NCI-H2029 treated with DMSO at 0.1 percent for 48 hours (cell line): ENCODE measurements at places on chromosomes 11 and 22.

- peak; percentile 75 for DNase-seq
Observed at GRCh38 chr11:87290304-87290922, 252.7 kb downstream of the TMEM135 start.

GRCh38 chr22:42281284-42281683 lies 10.8 kb upstream of the TCF20 start:
- DNase-seq = no peak

GRCh38 chr22:44438481-44439131 lies 59.4 kb downstream of the RTL6 start:
- no peak for DNase-seq

DNA sequence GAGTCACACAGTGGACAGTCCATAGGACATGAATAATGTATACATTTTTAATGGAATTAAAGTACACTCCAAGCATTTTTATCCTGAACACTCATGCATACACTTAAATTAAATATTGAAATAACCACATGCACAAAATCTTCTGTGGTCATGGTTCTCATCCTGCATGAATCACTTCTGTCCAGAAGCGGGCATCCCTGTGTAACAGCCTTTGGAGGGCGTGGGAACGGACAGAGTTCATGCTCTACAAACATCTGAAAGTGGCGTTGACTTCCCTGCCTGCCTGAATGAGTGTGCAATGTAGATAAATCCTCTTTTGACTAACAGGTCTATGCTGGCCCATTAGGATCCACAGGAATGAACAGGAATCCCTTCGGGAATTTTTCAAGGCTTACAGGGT lies 780.2 kb downstream of the BRD1 start:
- DNase-seq = no peak

GRCh38 chr11:22792497-22792896 lies 37.1 kb downstream of the SVIP start:
- DNase-seq = no peak

DNA sequence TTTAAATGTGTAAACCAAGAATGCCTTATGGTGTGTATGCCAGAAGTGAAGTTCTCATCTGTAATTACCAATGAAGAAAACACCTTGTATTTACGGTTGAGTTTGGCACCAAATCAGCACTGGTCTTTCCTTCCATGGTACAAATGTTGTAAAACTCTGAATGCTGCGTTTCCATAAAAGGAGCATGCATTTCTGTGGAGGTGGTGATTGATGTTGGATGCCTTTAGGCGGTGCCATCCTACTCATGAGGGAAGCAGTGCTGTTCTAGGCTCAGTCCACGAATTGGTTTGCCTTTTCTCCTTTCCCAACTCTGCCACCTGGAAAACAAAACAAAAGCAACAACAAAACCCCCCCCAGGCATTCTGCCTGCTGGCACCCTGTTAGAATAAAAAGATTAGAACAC lies 124.4 kb downstream of the TEAD1 start:
- DNase-seq = peak; percentile 31

DNA sequence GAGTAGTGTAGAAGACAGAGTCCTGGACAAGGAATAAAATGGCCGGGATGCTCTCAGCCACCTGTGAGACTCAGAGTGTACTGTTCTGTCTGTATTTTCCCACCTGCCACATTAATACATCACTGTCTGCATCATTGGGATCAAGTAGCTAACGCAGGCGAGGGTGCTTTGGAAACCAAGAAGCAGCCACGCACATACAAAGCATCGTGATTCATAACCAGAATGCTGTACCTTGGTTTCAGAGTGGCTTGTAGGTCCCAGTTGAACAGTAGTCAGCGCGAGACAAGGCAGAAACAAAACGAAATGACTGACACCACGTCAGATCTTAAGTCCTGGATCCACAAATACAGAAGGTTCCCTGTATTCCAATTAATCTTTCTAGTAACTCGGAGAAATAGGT lies 198.3 kb downstream of the GRIK4 start:
- DNase-seq = no peak

DNA sequence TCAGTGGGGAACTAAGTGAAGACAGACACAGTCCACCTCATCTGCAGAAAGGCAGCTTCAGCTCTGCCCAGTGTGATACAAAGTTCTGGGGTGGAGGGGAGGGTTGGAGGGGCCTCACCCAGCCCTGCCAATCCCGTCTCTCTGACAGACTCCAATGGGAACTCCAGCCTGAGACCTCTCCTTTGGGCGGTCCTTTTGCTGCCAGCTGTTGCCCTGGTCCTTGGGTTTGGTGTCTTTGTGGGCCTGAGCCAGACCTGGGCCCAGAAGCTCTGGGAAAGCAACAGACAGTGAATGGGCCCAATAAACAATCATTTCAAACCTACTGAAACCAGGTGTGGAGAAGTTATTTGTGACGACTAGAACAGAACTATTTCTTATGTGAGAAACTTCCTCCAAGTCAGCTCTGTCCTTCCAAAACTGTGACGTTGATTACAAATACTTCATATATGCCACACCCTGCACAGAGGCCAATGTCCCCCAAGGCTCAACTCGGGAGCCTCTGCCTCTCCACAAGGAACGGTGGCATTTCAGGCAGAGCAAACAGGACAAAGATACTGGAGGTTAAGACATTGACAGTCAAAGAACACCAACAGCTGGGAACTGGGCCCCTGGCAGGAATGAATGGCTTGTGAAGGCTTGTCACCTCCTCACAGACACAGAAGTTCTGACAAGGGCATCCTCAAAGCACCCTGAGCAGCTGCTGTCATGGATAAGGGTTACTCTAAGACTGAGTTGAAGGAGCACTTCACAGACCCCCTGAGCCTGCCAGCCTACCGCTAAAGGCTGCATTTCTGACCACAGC lies 8.2 kb downstream of the ZP1 start:
- DNase-seq = no peak

DNA sequence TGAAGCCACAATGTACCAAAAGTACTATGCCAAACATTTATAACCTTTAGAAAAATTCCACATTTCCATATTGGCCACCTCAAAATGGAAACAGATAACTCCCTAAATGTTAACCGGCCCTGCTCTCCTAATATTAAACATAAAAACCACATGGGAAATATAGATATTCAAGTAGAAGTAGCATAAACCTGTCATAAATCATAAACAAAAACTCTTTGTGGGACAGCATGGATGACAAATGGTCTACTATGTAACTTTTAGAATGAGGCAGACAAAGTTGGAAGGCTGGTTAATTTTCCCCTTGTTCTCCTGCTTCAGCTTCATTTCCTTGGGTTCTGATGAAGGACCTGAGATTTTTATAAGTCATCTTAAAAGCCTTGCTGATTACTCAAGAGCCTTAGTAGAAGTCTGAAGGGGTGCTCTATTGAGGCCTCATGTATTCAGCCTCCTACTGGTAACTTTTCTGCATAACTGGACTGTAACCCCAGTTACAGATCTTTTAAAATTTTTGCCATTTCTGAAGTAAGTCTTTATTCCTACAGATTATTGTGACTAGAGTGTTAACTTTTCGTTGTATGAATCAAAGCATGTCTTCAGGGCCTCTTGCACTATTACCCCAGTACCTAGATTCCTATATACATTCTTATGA lies 116.4 kb downstream of the STIM1 start:
- no peak for DNase-seq
